ENCODE measurements at places on chromosomes 2 and 18.

DNA sequence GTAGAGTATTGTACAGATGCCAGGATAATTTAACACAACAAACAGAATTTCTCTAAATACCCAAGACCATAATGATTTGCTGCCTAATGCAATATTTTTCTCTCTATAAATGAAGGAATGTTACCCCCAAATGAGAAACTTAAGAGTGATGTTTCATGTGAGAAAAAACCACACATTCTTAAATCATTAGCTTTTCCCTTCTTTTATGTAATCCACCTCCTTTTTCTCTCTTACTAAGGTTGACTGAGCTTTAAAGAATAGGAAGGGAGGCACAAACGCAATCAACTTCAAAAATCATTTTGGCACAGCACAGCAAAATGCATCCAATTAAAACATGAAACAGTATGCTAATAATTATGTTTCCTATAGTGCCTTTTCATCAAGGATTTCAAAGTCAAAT lies 698.1 kb upstream of the CDH2 start:
- no peak for DNase-seq

GRCh38 chr18:51911584-51911983 lies 428.4 kb upstream of the DCC start:
- no peak for DNase-seq

GRCh38 chr2:186862869-186863709 lies 14.1 kb upstream of the ZSWIM2 start:
- no peak for DNase-seq

DNA sequence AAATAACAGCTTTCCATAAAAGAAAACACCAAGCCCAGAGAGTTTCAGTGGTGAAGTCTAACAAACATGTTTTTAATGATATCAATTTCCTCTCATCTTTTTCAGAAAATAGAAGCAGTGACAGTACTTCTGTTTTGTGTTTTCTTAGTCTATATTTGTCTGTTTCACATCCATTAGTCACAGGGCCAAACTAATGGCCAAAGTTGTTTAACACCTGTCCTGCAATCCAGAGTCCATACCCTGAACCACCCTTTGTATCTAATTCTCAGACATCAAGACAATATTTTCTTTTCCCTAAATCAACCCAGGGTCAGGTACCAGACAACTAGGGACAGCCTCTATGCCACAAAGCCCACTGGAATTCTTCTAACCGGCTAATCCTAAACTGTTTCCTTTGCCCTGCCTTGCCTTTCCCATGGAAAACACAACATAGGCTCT lies 25.9 kb downstream of the TMSB10 start:
- no peak for DNase-seq

DNA sequence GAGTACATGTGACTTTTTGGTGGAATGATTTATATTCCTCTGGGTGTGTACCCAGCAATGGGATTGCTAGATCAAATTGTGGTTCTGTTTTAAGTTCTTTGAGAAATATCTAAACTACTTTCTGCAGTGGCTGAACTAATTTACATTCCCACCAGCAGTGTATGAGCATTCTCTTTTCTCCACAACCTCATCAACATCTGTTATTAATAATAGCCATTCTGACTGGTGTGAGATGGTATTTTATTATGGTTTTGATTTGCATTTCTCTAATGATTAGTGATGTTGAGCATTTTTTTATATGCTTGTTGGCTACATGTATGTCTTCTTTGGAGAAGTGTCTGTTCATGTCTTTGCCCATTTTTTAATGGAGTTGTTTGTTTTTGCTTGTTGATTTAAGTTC lies 267.4 kb upstream of the NT5C1B start:
- DNase-seq: no peak

GRCh38 chr2:13522917-13523821 lies 806.4 kb downstream of the TRIB2 start:
- DNase-seq: no peak

DNA sequence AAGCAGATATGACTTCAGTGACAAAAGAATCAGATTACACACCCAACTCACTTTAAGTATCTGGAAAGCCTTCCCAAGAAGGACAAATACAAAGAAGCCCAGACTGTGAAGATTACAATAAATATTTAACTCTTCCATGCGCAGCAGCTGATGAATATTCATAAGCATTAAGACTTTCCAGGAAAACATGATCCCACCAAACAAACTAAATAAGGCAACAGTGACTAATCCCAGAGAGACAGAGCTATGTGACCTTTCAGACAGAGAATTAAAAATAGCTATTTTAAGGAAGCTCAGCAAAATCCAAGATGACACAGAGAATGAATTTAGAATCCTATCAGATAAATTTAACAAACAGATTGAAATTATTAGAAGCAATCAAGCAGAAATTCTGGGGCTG lies 108.2 kb upstream of the UBE2E3 start:
- no peak for DNase-seq

DNA sequence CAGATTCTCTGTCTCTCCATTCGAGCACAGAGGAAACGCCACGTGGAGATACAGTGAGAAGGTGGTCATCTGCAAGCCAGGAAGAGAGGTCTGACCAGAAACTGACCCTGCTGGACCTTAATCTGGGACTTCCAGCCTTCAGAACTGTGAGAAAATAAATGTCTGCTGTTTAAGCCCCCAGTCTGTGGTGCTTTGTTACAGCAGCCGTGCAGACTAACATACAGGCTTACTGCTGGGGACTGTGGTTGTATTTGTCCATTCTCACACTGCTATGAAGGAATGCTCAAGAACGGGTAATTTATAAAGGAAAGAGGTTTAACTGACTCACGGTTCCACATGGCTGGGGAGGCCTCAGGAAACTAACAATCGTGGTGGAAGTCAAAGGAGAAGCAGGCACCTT lies 432.7 kb downstream of the IRS1 start:
- DNase-seq: no peak

DNA sequence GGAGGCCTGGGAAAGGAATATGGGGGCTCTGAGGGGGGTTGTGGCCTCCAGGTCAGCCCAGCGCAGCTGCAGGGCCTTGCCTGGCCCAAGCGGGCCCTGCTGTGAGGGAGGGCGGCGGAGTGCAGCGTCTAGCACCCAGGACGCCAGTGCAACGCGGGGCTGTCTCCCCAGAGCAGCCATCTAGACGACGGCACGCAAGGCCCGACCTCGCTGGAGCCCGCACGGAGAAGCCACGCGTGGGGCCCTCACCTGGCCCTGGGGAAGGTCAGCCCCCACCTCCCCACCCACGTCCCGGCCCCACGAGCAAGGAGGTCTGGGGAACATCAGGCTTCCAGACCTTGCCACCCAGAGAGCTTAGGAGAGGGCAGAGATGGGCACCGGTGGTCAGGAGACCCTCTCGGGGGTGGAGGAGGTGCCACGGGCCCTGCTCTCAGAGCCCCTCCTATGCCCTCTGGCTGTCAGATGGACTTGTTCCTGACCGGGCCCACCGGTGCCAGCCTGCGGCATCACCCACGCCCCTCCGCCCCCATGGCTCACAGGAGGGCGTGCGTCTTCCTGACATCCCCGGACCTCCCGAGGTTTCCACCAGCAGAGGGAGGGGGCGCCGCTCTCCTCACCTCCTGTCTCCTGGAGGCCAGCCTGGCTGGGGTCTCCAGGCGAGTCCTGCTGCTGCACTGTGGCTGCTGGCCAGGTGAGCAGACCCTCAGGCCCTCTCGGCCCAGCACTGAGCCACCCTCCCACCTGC lies 17.0 kb downstream of the GPR35 start:
- no peak for DNase-seq

DNA sequence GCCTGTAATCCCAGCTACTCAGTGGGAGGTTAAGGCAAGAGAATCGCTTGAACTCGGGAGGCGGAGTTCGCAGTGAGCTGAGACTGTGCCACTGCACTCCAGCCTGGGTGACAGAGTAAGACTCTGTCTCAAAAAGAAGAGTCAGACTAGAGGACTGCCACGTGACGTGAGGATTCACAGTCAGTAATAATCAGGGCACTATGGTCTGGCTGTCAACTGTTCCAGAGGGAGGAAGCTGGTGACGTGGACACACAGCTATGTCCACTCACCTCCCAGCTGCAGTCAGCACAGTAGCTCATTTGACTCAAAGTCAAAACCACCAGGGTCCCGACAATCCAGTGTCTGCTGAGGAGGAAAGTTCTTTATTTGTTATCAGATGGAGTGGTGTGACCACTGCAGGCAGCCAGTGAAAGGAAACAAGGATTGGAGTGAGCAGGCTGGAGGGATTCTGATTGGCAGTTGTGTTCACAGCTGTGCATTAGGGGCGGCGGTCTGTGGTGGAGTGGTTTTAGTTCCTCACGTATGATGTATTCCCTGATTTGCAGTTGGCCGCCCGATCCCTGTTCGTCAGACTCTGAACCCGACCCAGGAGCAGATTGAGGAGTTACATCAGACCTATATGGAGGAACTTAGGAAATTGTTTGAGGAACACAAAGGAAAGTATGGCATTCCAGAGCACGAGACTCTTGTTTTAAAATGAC lies 37.9 kb downstream of the MOGAT1 start:
- DNase-seq: peak; percentile 4

DNA sequence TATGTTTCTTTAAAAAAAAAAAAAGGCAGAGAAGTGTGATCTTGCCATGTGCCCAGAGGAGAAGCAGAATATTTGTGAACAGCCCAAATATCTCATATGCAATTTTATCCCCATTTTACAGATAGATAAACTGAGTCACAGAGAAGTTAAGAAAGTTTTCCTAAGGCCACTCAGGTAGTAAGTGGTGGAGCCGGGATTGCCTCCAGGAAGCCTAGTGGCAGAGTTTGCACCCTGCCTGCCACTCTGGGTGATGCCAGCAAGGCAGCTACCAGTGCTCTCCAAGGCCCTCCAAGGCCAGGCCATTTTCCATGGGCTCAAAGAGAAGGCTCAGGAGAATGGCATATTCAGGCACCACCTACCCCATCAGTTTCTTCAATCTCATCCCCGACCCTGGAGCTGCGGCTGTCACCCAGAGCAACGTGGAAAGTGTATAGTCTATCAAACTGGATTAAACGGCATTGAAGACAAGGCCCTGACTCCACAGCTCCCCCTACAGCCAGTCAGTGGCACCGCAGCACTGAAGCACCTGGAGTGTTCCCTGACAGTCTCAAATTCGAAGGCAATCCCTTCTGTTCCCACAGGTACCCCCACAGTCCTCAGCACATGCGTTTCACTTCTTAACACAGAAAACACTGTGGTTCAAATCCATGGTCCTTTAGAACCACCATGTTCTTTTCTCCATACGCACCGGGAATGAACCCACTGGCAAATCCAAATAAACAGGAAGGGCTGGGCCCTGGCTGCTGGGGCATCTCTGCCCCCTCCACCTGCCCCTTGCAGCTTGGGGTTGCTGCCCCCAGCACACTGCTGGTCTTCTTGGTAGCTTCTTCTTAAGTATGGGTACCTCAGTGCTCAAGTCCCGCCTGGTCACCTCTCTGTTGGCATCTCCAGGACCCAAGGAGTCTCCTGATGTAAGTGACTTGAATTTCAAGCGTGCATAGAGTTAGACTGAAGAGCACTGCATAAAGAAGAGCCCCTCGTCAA lies 175.3 kb downstream of the INHBB start:
- no peak for DNase-seq

- DNase-seq: no peak
These were observed 109.6 kb upstream of the CYRIA start for GRCh38 chr2:16774980-16775898.

DNA sequence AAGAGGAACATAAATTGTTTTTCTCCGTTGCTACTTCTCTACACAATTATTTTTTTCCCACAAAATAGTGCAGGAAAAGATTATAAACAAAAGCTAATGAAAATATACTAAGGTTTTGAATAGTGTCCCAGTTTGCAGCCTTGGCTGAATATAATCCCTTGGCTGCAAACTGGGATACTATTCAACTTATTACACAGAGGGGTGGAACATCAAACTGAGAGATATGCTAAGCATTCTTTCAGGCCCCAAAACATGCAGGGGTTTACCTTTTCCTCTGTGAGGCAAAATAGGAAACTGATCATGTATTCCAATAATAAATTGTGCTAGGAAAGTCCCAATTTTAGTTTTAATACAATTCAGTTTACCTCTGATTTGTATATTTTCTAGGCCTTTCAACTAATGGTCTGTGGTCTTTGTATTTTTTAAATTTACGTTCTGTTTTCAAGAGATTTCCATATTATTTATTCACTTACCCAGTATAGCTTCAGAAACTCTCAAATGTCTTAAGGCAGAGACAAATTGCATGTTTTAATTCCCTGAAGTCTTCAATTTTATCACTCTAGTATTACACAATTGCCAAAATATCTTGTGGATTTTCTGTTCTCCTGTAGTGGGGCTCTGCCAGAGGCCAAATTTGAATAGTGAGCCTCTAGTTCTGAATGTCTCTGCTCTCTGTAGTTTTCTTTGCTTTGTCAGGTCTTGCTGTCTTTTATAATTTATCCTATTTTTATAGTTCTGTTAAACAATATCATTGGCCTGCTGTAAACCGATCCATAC lies 63.9 kb downstream of the PPP1R1C start:
- DNase-seq: no peak

- no peak for DNase-seq
These were observed 446.3 kb downstream of the ADCYAP1 start for GRCh38 chr18:1350931-1351450.

- no peak for DNase-seq
These were observed 201.7 kb upstream of the RBBP8 start for GRCh38 chr18:22731398-22731797.

GRCh38 chr18:49094136-49094535 lies 143.4 kb upstream of the SMAD7 start:
- no peak for DNase-seq

DNA sequence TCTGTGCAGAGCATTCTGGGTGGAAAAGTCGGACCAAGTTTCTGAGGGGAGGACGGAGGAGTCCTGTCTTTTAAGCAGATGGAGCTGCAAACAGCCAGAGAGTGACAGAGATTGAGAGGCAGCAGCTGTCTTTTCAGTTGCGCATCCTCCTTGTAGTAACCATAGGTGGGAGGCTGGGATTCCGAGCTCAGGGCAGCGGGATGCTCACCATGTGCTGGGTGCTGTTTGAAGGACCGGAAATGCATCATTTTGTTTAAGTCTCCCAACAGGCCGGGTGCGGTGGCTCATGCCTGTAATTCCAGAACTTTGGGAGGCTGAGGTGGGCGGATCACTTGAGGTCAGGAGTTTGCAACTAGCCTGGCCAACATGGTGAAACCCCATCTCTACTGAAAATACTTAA lies 93.4 kb downstream of the AGAP1 start:
- DNase-seq: no peak

DNA sequence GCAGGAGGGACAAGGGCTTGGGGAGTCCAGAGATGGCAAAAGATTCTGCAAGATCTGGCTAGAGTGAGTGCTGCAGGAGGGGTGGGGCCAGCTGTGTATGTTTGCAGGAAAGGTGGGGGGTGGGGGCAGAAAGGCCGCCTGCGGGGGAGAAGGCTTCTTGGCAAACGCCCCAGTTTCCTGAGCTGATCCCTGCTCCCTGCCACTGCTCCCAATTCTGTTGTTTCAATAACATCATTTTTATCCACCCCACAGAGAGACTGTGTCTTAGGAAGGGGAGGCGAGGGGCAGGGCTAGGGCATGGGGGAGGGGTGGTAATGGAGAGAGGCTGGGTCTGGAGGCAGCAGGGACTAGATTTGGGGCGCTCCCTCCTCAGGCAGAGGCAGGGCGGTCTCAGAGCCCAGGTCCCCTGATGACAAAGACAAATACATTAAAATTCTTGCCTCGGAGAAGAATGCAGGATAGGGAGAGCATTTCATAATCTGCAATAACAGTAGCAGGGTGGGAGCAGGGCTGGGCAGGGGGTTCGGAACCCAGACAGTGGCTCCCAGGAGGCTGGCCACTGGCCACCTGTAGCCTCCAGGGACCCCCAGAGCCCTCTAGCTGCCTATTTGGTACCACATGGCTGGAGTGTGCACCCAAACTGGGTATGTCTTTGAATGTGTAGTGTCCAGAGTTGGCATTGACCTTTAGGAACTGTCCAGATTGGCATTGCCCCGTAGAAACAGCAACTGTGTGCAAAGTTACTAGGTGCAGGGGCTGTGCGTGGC lies 2.1 kb upstream of the WNT6 start:
- no peak for DNase-seq

GRCh38 chr2:126634273-126634861 lies 21.6 kb upstream of the GYPC start:
- peak; percentile 37 for DNase-seq

Measured in CD4-positive, alpha-beta T cell treated with Interleukin-1 beta for 1 hour (primary cell).